ENCODE measurements at places on chromosomes 13 and 19.

- DNase-seq = no peak
Observed at GRCh38 chr13:109874484-109875454, 88.4 kb upstream of the IRS2 start.

DNA sequence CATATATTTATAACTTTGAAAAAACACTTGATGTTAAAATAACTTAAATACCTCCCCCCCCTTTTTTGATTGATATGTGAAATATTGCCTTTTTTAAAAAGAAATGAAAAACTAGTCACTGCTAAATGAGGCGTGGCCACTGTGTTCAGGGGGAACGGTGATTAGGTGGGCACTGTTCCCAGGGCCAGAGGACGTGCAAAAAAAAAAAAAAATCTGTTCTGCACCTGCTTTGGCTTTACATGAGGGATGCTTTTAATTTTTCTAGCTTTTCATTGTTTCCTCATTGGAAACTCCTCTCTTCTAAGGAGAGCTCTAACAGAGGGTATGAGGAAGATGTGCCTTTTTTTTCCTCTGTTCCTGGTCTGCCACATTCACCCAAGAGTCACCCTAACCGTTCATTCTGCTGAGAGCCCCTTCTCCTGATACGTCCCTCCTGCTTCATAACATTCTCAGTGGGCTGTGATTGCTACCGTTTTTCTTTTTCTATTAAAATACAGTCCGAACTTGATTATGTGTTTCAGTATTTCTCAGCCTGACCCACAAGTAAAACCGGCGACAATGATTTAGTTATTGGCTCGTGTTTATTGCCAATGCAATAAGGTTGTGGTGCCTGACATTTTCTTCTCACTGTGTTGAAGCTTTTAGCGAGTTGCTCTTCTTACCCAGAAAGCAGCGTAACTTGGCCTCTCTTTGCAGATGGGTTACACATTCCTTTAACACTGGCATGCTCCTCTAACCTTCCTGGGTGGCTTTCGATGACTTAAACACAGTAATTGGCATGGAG is 64.8 kb upstream of the ZNF536 start:
- DNase-seq = no peak

DNA sequence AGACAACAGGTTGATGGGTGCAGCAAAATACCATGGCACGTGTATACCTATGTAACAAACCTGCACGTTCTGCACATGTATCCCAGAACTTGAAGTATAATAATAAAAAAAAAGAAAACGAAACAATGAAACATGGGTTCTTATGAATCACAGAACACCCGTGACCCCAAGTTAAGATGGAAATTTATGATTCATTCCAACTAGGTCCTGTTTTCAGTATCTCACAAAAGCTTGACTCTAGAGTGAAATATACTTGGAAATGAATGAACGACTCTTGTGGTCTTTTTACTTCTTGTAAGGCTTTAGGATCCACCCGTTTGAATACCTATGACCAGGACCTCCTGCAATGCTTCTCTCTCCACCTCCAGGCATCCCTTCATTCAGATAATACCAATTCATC is 3.5 kb upstream of the LILRB4 start:
- no peak for DNase-seq

- DNase-seq = no peak
Observed at GRCh38 chr13:26219726-26220125, 2.4 kb downstream of the RNF6 start.

- no peak for DNase-seq
Observed at GRCh38 chr13:78404846-78405360, 198.4 kb downstream of the POU4F1 start.

- DNase-seq = no peak
Observed at GRCh38 chr19:47226426-47227351, 4.3 kb downstream of the BBC3 start.

- DNase-seq = no peak
Observed at GRCh38 chr19:47111006-47111621, 2.5 kb downstream of the ZC3H4 start.

DNA sequence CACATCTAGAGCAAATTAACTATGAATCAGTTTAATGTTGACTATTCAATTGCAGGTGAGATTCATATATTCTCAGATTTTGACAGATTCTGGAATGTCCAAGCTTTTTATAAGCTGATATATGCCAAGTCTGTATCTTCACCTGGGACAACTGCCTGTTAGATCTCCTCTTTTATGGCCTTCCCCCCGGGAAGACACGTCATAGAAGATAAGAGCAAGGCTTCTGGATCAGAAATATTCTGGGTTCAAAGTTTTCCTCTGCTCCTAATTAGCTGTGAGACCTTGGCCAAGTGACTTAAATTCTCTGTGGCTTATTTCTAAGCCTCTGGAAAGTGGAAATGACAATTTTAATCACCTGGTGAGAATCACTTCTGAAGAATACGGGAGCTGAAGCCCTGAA is 187.5 kb downstream of the OXGR1 start:
- DNase-seq = no peak

GRCh38 chr13:111401151-111401550 is 80.7 kb downstream of the TEX29 start:
- DNase-seq = no peak

GRCh38 chr19:23998568-23998967 is 83.9 kb downstream of the ZNF726 start:
- DNase-seq = no peak

- no peak for DNase-seq
Observed at GRCh38 chr19:3521104-3521445, 15.0 kb downstream of the FZR1 start.

DNA sequence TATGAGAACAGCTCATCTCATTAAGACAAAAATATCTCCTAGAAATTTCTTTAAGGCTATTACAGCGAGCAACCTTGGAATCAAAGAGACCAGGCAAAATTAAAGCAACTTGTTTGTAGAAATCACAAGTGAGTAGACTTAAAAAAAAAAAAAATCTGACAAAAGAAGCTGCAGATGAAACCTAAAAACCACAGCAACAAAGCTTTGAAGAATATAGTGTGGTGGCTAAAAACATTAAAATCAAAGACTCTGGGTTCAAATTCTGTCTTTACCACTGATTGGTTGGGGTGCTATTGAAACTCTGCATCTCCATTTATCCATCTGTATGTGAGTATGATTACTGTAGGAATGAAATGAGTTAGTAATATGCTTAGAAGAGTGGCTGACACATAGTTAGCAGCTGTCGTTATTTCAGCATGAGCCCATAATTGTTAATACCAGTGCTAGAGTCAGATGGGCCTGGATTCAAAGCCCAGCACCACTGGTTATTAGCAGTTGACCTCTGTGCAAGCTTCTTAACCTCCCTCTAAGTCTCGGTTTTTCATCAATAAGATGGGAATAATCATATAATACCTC is 157.6 kb downstream of the FOXO1 start:
- no peak for DNase-seq

DNA sequence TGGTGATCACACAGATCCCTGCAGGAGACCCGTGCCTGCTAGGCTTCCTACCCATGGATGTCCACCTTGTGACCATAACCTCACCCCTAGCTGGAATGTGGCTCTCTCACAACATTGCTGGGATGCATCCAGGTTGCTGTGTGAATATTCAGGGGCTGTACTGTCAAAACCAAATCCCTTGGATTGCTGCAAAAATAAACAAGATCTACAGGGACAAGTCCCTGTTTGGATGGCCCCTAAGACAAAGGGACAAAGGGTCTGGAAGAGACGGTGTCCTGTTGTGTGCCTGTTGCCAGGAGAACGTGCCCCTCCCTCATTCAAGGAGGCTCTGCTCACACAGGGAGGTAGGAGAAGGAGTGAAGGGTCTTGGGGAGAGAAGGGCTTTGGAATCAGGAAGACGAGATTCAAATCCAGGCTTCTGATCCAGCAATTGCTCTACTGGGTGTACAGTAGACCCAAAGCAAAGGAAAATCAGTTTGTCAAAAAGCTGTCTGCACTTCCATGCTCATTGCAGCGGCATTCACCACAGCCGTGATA is 89.2 kb upstream of the WASF3 start:
- no peak for DNase-seq

GRCh38 chr13:114067886-114068651 is 64.4 kb downstream of the RASA3 start:
- no peak for DNase-seq

DNA sequence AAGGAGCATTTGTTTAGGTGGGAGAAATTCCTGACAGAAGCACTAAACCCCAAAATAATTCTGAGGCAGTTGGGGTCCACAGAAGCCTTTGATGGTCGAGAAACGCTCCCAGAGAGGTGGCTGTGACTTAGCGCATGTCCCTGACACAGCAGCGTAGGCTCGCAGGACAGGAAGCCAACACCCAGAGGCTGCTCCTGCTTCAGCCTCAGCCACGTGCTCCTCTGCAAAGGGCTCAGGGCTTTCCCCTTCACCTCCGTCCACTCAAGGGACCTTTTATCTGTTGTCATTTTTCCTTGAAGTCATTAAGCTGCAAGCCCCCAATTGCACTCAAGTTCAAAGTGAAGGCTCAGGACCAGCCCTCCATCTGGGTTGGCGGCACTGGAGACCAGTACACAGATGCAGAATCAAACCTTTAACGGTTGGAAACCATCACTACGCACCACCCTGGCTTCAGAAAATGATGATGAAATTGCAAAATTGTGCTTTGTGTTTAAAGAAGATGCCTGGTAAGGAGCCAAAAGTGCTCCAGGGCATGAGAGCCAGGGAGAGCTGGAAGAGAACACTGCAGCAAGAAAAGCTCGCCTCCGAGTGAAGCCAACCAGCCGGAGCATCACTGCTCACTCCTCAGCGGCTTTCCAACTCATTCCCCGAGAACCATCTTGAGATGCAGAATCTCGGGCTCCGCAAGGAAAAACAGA is 219.6 kb downstream of the RAP2A start:
- no peak for DNase-seq

DNA sequence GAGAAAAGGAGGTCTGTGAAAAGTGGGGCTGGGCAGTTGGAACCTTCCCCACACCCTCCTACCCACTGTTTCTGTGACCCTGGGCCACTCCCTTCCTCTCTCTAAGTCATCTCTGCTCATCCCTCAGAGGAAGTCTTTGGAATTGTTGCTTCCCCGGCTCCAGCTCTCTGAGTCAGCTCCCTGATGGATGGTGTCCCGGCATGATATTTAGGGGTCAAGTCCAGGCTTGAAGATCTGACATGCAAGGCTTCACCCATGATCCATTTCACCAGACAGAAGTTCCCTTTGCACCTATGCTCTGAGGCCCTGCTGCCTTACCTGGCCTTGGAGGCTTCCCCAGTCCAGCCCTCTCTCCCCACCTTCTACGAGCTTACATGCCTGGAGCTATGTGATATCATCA is 13.3 kb downstream of the EXOC3L2 start:
- no peak for DNase-seq

DNA sequence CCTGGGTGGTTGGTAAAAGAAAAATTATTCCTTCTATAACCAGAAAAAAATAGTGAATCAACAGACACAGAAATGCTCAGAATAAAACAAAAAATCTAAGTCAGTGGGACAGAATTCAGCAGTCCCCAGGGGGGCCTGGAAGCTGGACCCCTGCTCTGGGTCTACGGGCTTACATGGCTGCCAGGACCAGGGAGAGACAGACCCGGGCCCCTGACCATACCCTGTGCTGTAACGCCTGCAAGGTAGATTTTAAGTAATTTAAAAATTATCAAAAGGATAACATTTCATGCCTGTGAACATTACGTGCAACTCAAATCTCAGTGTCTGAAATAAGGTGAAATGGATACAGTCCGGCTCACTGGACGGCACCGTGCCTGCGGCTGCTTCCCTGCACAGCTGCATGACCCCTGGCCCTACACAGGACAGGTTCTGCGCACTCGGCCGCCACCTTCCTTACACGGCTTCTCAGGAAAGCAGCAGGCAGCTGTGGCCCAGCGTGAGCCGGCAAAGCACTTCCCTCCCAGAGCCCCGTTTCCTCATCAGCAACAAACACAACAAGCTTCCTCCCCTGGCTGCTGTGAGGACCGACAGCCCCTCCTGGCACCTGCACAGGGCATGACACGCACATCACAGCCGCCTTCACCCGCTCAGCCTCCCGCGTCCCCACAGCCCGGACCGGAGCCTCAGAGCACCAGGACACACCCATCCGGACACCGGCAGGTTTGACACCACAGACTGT is 22.2 kb downstream of the RASA3 start:
- no peak for DNase-seq

- DNase-seq = no peak
Observed at GRCh38 chr19:55085923-55086715, 10.4 kb downstream of the EPS8L1 start.

- DNase-seq = no peak
Observed at GRCh38 chr13:109802936-109803335, 16.6 kb upstream of the IRS2 start.

GRCh38 chr19:45883881-45884681 is 1.9 kb downstream of the IRF2BP1 start:
- DNase-seq = no peak

DNA sequence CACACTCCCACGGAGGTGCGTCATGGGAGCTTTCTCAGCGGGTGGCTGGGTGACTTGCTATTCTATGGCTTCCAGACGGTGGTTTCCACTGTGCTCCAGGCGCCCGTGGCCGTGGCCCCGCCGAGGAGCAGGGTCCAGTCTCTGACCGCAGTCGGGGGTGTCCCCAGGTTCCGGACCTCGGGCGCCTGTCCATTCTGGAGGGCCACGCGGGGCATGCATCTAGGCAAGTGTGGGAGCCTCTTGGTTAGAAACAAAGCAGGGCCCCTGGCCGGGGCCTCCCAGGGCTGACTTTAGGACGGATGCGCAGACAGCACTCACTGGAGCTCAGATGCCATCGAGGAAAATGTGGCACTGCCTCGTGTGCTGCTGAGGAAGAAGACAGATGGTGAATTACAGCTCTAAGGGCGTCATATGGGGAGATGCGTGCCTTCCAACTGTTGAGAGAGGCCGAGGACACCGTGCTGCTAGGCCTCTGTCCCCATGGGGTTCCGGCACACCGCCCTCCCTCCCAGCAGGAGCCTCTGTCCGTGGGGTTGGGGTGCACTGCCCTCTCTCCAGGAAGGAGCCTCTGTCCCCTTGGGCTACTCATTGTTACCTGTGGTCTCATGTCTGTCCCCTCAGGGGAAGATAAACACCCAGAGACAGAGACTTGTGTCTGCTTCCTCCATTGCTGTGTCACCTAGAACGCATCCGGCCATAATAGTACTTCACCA is 38.1 kb downstream of the TMEM255B start:
- DNase-seq = no peak

- no peak for DNase-seq
Observed at GRCh38 chr13:35643625-35644024, 167.1 kb upstream of the MAB21L1 start.

GRCh38 chr13:82597747-82598146 is 1284.5 kb downstream of the SLITRK1 start:
- DNase-seq = no peak

GRCh38 chr19:54387991-54388801 is 23.5 kb upstream of the LAIR1 start:
- no peak for DNase-seq

- DNase-seq = no peak
Observed at GRCh38 chr19:16208847-16209665, 11.3 kb downstream of the AP1M1 start.

DNA sequence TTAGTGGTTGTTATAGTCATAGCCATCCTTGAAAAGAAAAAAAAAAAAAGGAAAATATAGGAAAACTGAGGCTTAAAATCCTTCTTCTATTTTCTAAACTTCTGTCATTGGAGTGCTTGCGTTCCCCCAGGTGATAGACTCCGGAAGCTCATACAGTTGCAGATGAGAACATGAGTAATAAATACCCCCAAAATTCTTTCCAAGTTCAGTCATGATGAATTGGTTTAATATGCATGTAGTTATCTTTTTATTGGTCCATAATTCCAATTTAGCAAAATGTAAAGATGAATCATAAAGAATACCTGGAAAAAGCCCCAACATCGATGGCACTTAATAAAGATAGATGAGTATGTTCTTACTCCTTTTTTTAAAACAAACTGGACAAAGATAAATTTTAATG is 192.3 kb downstream of the SHISA2 start:
- DNase-seq = no peak

- DNase-seq = no peak
Observed at GRCh38 chr13:105908586-105908985, 626.9 kb downstream of the EFNB2 start.
